ENCODE measurements at places on chromosomes 2 and 18.

DNA sequence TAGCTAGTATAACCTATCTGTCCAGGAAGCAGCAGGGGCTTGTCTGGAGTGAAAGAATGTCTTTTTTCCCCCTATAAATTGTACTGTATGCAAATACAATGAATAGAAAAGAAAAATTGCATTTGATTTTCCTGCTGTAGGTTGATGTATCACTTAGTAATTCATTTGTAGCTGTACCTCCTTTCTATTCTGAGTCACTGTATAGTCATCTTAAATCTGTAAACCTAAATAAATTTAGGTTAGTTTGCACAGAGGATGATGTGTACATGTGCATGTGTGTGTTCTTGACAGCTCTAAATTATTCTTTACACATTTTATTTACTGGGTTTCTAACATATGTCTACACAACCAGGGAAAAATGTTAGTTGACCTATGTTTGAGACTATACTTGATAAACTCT lies 478.7 kb upstream of the CNTNAP5 start:
- no peak for DNase-seq

GRCh38 chr18:38572554-38573111 lies 1007.0 kb upstream of the CELF4 start:
- DNase-seq, result no peak

GRCh38 chr18:37254236-37254754 lies 311.3 kb downstream of the CELF4 start:
- no peak for DNase-seq

DNA sequence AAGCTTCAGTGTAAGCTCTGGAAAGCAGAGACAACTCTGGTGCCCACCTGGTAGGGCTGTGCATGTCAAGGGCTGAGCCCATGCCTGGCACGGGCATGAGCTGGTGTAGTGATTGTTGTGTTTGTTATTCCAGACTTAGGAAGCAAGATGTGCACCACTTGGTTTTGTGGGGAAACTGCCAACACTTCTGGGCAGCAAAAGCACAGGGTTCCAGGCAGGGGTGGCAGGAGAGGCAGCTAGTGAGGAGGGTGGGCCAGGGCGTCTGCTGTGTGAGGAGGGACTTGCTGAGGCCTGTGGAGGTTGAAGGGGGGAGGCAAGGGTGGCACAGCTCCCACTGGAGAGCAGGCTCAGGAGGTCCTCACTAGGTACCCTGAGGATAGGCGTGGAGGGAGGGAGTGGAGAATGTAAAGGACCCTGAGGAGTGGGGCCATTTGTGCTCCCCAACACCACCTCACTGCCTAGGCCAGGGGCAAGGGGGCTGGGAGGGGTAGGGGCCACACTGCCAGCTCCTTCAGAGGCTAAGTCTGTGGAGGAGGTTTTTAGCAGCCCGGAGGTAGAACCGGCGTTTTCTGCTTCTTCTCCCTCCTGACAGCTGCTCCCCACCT lies 104.0 kb upstream of the POU3F3 start:
- DNase-seq, result no peak

GRCh38 chr18:67770520-67770919 lies 254.0 kb upstream of the DSEL start:
- no peak for DNase-seq
